Fibroblast of skin of right quadriceps (primary cell): ENCODE measurements at places on chromosomes 5 and 9.
A peak's percentile ranks its signal among the peaks of the same experiment; 100 is the strongest.

- DNase-seq: peak; percentile 45
Observed at GRCh38 chr9:35385042-35385441, 104.9 kb upstream of the RUSC2 start.

DNA sequence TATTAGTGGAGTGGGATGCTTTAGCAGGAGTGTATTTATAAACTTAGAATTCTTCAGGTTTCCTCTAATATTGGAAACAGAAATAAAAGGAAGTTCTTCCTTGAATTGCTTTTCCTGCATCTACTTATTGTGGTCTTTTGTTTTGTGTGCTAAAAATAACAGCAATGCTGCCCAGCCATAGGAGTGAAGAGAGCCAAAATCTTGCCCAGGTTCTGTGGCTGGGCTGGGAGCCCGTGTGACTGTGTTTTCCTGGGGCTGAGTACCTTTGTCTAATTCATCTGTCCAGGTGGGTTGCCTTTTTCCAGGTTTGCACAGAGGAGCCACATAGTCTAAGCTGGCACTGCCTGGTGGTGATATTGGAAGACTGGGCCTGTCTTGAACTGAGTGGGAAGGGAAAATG, 179.7 kb upstream of the ADAMTSL1 start:
- no peak for DNase-seq

DNA sequence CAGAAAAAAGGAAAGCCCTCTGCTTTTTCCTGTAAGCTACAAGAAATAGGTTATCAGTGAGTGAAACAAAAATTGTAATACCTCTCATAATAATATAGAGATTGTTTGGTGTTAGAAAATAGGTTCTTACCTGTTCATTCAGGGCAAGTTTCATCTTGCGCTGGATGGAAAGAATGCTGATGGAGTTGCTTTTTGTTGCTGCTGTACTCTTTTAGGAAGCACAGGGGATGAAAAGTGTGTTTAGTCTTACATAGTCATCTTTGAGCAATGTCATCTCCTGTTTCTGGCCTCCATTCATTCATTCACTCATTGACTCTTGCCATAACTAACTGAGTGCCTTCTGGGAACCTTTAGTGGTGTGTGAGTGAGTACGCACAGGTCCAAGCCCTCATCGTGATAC, 6.4 kb downstream of the ENTREP1 start:
- DNase-seq: no peak

DNA sequence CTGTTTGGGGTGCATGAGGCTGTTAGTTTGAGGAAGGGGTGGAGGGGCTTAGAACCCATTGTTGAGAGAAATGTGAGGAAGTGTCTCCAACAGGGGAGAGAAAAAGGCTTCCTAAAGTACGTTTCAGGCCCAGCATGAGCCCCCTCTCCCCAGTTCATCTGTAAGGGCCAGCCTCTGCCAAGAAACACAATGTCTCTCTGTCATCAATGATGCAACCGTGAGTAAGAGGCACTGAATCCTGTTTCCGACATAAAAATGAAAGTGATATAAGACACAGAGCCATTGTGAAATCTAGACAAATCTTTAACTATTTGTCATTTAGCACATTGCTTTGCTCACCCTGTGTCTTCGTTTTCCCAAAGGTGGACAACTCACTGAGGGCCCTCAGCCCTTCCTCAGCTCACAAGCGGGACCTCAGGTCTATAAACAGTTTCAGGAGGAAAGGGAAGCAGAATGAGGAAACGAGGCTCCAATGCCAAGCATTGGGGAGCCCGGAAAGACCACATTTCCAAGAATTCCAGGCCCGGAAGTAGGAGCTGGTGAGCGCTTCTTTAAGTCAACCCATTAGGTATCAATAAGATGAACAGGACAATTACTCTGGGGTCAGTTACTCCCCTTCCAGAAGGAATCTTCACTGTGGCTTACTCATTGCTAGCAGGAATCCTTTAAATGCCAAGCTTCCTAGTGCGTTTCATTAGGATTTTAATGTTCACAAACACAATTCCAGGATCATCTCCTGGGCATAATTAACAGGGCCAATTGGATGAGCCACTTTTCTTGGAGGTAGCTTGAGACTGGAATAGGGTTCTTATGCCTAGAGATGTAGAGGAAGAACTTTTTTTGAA, 59.0 kb upstream of the KLF4 start:
- DNase-seq: peak; percentile 97

DNA sequence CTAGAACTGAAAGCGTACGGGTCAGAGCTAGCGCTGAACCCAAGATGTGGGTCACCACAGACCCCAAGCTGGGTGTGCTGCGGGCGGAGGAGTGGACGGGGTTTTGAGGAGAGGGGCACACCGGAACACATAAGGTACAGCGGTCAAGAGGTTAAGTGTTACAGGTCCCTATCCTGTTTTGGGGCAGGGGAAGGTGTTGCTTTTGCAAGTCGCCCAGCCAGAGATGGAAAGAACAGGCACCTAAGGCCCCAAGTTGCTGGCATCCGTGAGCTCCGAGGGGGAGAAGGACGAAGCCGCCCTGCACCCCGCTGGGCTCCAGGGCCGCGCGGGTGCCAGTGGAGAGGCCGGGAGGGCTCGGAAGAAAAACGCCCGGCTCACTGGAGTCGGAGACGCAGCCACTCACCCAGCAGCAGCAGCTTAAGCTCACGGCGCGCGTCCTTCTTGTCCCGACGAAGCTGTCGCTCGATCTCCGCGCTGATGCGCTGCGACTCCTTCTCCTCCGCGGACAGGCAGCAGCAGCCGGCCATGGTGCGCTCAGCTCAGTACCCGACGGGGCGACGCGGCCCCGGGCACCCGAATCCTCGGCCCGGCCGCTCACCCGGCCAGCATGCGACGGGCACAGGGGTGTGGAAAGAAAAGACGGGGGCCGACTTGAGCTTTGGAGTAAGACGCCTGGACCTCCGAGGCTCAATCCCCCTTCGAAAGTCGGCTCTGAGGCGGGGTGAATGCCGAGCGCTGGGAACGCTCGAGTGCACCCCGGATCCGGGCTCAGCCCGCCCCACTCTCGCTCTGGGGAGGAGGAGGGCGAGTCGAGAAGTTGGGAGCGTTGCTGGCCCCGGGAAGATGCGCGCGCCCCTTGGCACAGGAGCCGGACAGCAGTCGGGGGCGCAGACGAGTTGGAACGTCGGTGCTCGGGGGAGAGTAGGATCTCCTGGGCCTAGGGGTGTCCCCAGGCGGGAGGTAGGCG, 572 bp downstream of the GNA14 start:
- peak; percentile 12 for DNase-seq

GRCh38 chr5:150389531-150390266, 23.0 kb downstream of the CD74 start:
- no peak for DNase-seq

GRCh38 chr5:156387391-156387790, 60.4 kb downstream of the SGCD start:
- no peak for DNase-seq

- no peak for DNase-seq
Observed at GRCh38 chr5:100853582-100853981, 49.5 kb downstream of the ST8SIA4 start.

- DNase-seq: no peak
Observed at GRCh38 chr9:107373809-107374208, 90.7 kb downstream of the RAD23B start.

GRCh38 chr9:2253636-2254580, 238.8 kb downstream of the SMARCA2 start:
- DNase-seq: no peak

DNA sequence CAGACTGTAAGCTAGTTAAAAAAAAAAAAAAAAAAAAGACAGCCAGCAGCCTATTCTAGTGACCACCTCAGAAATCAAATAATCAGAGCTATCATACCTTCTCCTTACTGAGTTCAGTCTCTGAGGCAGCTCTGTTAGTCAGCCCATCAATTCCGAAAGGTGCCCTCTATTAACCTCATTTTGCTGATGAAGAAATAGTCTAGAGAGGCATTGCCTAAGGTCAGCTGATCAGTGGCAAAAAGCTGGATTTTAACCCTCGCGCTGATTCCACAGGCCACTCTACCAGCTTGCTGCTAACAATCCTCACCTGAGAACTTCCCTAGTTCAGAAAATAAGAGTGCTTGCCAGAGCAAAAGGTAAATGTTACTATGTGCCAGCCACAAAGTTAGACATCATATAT, 172.0 kb downstream of the DENND1A start:
- DNase-seq: no peak

GRCh38 chr5:41637424-41637823, 127.0 kb upstream of the PLCXD3 start:
- no peak for DNase-seq

- DNase-seq: peak; percentile 3
Observed at GRCh38 chr5:100706776-100707175, 171.6 kb downstream of the FAM174A start.

DNA sequence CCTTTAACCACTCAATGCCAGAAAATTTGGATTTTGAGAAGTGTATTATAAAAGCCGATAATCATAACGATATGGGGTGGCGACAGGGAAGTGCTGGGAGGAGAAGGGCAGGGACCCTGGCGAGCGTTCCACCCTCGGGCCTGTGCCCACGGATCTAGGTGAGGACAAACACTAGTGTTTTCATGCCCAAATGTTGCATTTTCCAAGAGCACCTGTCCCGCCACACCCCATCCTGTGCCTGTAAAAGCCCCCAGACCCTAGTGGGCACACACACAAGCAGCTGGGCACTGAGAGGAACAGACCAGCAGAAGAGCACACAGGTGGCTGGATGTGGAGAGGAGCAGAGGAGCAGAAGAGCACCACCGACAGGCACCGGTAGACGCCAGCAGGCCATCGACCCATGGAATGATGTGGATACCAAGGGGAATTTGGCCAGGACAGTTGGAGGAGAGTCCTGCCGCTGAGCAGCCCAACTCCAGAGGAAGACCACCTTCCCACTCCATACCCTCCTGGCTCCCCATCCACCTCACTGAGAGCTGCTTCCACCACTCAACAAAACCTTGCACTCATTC, 315.0 kb downstream of the EDIL3 start:
- no peak for DNase-seq

DNA sequence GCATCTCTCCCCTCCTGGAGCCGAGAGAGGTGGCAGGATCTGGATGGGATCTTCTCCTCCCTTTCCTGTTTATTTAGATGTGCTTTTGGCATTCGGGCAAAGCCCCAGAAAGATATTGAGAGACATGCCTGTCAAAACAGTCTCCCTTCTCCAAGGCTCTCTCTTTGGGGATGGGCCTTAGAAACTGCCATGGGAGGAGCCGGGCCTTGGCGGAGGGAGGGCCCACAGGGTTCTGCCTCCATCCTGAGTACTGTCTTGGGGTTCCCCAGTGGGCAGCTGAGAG, 41.9 kb downstream of the DAB2IP start:
- DNase-seq: no peak

- DNase-seq: no peak
Observed at GRCh38 chr9:72041369-72041768, 19.0 kb downstream of the C9orf57 start.

GRCh38 chr9:101514071-101514470, 19.6 kb upstream of the RNF20 start:
- peak; percentile 86 for DNase-seq

GRCh38 chr9:136267261-136268111, 21.9 kb upstream of the QSOX2 start:
- DNase-seq: peak; percentile 78
